NCI-H1436 treated with DMSO at 0.1 percent for 48 hours (cell line): ENCODE measurements at places on chromosomes 4 and X.

DNA sequence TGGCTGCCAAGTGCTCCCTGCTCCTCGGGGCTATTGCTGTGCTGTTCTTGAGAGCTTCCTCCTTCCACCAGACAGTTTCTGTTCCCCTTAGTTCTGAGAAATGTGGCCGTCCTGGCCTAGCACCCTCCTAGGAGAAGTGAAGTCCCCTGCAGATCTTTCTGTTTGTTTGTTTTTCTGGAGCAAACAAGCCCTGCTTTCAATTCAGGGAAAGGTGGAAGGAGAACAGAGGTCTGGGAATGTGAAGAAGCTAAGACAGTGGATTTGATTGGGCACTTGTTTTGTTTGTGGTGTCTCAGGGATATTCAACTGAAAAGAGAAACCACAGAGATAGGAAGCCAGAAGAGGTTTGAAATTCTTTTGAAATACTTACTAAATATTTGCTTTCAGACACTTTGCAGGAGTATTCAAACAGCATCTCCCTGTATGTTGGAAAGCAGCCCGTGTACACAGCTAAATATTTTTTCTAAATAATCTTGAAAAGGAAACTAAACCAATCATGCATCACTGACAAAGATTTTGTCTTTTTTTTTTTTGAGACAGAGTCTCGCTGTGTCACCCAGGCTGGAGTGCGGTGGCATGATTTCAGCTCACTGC is 36.5 kb upstream of the PPM1K start:
- DNase-seq = no peak

DNA sequence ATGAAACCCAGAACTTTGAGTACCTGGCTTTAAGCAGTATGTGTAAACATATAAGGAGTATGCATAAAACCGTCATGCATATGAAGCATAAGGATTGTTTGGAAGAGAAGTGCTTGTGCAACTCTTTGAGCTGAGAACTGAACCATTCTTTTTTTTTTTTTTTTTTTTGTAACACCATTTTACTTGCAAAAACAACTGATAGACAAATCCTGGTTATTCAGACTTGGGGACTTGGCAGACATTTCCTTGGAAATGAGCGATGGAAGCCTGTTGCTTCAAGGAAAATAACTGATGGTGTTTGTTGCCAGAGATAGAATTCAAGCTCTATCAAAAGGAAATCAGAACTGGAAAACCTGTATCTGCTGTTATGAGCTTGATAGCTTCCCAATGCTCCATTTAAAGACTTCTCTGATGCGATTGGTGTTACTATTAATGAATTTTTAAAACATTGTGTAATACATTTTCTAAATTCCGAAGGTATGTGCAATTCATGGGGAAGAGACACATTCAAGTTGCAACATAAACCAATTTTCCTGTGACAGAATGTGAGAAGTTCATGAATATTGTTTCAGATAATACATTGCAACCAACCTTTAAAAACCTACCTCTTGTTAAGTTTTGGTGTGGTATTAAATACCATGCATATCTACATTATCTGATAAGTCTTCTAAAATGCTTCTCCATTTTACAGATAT is 47.0 kb upstream of the FAT1 start:
- DNase-seq = no peak

DNA sequence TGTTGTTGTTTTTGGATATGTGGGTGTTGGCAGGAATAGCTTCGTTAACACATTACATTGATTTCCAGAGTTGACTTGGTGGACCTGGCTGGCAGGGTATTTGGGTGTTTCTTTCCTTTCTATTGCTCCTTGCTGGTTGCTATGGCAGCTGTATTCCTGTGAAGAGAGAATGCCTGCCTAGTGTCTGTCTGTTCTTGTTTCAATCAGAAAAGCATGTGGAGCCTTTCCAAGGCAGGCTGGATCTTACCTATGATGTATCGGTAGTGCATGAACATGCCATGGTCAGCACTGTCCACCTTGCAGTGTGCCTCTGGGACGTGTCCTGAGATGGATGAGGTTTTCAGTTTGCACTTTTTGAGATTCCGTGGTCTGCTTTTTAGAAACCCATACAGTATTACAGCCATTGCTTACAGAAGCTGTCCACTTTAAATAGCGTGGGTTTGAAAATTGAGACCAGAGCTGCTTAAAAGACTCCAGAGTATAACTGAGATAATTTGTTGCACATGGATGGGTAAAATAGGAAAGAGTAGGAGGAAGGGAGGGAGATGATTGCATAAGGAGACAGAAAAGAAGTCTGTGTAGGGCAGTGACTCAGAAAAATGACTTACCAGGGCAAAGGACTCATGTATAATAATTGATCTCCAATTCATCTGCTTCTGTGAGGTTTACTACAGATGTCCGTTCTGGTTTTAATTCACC is 20.0 kb upstream of the AADAT start:
- DNase-seq = no peak

DNA sequence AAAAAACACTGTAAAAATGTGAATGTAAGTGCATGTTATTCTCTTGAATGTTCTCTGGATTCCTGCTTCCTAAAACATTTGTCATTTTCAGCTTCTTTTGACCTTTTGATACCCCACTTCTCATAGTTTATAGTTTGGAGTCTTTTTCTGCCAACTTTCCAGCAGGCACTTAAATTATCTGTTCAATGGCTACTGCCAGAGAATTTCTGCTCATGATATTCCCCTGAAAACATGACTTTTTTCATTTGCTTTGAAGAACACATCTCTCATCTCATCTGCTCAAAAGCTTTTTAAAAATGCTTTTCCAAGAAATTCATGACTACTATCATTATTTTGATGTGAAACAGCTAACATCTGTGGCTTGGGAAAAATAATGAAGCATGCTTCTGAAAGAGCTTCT is 269.7 kb upstream of the PCDH7 start:
- DNase-seq = no peak

- no peak for DNase-seq
Observed at GRCh38 chr4:166073783-166074182, 200.7 kb downstream of the TLL1 start.

GRCh38 chr4:186240452-186240847 is 13.1 kb downstream of the KLKB1 start:
- DNase-seq = no peak

- DNase-seq = no peak
Observed at GRCh38 chr4:1760521-1761071, 32.5 kb upstream of the FGFR3 start.

DNA sequence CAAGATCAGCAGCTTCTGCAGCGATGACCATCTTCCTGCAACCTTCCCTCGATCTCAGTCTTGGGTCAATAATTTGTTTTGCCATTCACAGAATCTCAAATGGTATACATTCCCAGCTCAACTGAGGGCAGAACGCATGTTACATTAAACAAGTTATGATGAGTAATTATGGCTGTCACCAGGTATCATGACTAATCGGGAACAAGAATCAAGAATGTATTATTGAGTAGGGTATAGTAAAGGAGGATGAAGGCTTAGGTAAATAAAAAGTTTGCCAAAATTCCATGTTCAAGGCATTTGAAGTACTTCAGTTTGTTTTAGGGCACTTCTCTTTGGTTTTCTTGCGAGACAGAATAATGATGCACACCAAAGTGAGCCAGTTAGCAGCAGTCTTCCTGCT is 194.1 kb downstream of the SH2D1A start:
- DNase-seq = no peak

- no peak for DNase-seq
Observed at GRCh38 chrX:132153166-132153565, 25.3 kb upstream of the FRMD7 start.

DNA sequence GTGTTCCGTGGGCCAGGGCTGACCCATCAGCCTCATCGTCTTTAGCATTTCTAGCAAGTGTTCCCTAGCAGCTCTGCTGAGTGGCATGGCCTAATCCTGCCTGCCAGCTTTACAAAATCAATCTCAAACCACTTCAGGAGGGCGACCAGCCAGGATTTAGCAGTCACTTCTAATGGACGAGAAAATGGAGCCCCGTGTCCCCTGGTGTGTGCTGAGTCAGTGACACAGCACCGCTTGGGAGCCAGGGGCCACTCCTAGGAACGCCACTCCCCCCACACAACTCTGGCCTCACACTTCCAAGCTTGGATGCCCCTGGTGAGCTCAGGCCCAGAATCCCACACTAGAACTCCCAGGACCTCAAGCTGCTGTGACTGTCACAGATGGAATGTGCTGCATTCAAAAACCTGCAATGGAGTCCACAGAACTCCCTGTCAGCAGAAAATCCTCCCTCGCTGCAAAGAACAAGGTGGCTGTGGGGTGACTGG is 311.2 kb upstream of the GATB start:
- no peak for DNase-seq

- no peak for DNase-seq
Observed at GRCh38 chrX:32673193-32673592, 538.2 kb downstream of the DMD start.

DNA sequence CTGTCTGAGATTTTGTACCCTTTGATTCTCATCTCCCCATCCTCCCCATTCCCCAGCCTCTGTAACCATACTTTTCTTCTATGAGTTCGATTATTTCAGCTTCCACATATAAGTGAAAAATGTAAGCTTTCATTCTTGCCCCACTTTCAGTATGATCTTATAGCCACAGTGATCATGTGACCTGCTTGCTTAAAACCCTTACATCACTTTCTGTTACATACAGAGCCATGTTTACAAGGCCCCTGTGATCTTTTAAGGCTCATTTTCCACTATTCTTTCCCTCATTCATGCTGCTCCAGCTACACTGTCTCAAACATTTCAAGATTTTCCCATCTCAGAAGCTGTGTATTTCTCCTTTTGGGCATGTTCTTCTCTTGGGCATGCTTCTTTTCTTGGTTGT is 147.7 kb downstream of the DCK start:
- DNase-seq = no peak

DNA sequence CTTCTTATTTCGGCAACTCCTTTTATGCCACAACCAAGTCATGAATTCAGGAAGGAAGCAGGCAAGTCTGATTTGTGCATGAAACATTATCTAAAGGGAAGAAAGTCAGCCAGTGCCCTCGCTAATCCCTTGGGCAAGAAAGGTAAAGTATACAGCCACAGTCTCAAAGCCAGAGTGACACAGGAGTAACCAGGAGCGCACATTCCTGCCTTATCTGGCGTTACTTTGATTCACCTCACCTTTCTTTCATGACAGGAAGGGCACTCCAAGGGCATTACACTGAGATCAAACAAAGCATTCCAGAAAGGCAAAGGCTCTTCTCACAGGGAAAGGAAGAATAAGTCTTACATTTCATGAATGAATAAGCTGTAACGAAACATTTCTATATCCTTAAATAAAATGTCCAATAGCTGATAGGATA is 38.8 kb downstream of the FAT1 start:
- no peak for DNase-seq

GRCh38 chr4:180106122-180106521 is 2137.1 kb upstream of the TENM3 start:
- no peak for DNase-seq

- no peak for DNase-seq
Observed at GRCh38 chr4:16641971-16642370, 256.5 kb downstream of the LDB2 start.

- no peak for DNase-seq
Observed at GRCh38 chr4:146428298-146428697, 93.4 kb downstream of the SLC10A7 start.

DNA sequence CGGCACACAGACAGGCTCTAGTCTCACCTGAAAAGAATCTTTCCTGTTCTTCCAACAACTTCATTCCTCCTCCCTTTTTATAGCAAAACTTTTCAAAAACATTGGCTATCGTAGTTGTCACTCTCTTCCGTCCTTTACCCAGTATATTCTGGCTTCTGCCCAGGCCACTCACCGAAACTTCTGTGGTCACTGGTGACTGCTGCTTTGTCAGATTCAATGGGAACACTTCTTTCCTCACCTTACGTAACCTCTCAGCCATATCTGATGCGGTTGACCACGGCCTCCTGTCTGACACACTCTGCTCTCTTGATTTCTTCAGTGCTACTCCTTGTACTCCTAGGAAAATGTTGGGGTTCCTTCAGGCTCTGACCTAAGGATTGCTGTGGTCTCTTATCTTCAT is 9.2 kb upstream of the RNF150 start:
- no peak for DNase-seq

- DNase-seq = no peak
Observed at GRCh38 chr4:96305030-96305429, 465.1 kb downstream of the PDHA2 start.

- DNase-seq = no peak
Observed at GRCh38 chr4:53598901-53599300, 7.6 kb upstream of the LNX1 start.

- no peak for DNase-seq
Observed at GRCh38 chr4:119672086-119672485, 43.5 kb upstream of the PDE5A start.

DNA sequence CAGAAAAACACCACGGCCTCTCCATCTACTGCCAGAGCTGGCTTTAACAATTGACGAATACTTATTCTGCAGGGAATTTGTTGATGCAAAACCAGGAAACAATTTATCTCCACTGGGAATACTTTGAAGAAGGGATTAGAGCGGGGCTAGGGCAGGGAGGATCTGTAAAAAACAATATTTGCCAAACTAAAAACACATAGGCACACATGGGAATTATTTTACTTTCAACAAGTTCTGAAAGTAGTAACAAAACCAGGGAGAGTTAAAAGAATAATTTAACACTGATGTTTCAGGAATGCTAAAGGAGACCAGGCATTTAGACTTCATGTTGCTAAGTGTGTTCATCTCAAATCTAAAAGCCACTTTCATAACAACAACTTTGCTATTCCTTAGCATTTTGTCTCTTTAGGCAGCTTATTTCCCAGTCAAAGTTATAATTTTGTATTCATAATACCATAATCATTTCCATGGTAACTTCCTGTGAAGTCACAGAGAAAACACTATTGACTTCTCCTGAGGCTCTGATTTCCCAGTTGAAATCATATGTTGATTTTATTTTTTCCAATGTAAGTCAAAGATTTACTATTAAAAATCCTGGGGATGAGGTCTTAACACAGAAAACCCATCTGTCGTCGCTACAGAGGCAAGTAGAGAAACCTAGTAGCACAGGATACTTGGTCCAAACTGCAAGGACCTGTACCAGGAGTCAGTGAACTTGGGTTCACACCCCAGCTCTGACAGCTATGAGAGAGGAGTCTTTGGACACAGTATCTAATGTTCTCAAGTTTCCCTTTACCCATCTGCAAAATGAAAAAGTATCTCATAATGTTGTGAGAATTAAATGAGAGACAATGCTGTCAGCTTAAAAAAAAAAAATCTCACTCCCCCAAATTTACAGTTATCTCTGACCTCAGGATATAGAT is 69.3 kb downstream of the SH3RF1 start:
- no peak for DNase-seq

DNA sequence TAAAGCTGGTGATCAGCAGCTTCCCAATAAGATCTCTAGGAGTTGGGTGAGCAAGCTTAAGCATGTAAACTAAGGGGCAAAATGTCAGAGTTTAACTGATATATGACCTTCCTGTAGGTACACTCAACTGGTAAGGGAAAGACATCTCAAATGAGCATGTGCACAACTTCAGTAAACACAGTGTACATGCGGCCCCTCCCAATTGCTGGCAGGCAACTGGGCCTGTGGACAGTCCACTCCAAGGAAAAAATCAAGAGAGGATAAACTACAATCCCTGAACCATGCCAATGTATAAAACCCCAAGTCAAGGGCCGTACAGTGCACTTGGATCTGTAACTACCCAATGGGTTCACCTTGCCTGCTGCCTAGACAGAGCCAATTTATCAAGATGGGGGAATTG is 4.9 kb upstream of the NAA11 start:
- no peak for DNase-seq

GRCh38 chrX:153476666-153477363 is 6.4 kb upstream of the HAUS7 start:
- DNase-seq = no peak

GRCh38 chr4:1330761-1331590 is 16.0 kb upstream of the UVSSA start:
- DNase-seq = no peak

- no peak for DNase-seq
Observed at GRCh38 chr4:153072661-153073060, 131.6 kb upstream of the TRIM2 start.
